ENCODE measurements at places on chromosomes 2 and 18.

DNA sequence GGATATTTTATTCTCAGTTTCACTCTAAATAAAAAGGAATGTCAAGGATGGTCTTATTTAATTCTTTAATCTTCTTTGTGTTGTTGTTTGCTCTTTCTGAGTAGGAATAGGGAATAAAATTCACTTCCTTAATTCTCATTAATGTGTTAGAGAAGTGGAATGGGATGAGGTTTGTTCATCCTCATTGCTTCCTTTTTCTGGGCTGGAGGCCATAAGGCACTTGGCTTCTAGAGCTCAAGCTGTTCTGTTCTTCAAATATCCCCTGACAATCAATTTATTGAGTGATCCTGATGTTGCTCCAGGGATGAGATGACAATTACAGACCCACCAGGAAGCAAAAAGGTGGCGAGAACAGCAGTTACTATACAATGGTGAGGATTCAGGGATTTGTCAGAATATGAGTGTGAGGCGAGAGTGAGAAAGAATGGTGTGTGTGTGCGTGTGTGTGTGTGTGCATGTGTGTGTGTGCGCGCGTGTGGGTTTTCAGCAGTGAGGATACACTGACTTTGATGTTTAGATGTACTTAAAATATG is 557.6 kb upstream of the FANCL start:
- no peak for DNase-seq

- DNase-seq = no peak
These were observed 75.3 kb upstream of the DLX2 start for GRCh38 chr2:172177996-172178395.

- DNase-seq = no peak
These were observed 23.6 kb upstream of the SEMA4C start for GRCh38 chr2:96893289-96894150.

- no peak for DNase-seq
These were observed 149.2 kb upstream of the COPS8 start for GRCh38 chr2:236936446-236936940.

DNA sequence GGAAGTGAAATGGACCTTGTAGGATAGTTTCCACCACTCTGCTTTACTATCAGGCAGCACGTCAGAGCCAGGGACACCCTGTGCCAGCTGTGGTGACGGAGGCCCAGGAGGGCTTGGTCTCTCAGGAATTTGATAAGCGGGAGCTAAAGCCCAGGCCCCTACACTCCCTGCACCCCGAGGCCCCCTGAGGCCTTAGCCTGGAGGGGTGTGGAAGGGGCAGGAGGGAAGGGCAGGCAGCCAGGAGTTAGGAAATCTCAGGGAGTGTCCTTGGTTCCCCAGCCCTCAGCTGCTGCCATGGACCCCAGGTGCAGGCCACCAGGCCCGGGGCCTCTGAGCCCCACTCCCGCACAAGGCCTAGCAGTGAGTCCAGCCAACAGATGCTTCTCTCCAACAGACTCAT is 38.2 kb downstream of the PDIA6 start:
- no peak for DNase-seq

DNA sequence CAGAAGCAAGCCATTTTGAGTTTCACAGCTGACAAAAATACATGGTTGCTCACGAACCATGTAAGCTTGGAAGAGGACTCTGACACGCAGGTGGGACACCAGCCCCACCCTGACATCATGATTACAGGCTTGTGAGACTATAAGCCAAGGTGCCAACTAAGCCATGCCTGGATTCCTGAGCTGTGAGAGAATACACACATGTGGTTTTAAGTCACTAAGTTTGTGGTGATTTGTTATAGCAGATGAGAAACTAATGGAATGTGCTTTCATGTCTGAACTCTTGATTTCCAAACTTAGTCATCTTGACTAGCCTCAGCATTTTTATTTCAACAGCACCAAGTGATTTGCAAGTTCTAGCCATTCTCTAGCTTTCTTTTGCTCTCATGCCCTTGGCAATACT is 676.1 kb upstream of the CELF4 start:
- DNase-seq = no peak

- no peak for DNase-seq
These were observed 489.0 kb upstream of the NRP2 start for GRCh38 chr2:205193125-205193835.

DNA sequence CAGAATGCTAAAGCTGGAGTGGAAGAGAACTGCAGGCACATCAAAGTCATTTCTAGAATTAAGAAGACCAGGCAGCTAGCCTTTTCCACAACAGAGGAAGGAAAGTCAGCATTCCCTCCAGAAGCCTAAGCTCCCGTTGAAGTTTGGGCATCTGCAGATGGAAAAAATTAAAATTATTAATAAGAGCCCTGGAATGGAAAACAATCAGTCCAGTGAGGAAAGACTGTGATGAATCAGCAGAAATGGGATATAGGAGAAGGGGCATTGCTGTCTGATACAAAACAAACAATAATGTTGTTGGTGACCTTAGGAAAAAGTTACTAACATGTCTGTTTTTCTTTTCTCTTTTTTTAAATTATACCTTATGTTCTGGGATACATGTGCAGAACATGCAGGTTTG is 450.7 kb upstream of the SLC14A2 start:
- no peak for DNase-seq

DNA sequence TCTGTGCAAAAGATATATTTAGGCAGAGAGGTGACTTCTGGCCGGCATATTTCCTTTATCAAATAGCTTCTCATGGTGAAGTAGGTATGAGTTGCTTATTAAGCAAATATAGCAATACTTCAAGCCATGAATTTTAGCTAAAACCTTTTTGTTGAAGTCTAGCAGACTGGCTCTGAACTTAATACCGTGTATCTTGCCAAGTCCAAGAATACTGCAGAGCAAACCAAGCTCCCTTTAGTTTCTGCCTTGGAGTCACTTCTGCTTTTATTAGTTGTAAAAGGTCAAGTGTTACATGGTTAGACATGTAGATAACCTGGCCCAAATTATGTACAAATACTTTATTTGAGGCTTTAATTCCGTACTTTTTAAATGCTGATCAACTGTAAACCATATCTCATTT is 627.6 kb upstream of the PKDCC start:
- peak; percentile 4 for DNase-seq

DNA sequence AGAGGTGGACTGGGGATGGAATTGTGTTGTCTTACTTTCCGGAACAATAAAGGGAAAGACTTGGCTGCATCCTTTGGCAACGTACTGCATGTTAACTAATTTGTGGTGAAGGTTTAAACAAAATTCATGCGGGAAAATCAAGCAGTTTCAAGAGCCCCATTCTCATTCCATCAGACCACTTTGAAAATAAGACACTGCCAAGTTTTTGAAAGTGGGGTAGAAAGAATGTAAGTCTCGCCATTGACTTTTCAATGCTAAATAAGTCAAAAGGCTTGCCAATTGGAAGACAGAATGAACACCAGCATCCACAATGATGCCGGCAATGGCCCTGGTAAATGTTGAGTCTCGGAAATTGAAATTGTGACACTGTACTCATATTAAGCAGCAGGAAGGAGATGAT is 322.0 kb downstream of the RND3 start:
- no peak for DNase-seq

- no peak for DNase-seq
These were observed 17.9 kb upstream of the ANKRD44 start for GRCh38 chr2:197328461-197328860.

DNA sequence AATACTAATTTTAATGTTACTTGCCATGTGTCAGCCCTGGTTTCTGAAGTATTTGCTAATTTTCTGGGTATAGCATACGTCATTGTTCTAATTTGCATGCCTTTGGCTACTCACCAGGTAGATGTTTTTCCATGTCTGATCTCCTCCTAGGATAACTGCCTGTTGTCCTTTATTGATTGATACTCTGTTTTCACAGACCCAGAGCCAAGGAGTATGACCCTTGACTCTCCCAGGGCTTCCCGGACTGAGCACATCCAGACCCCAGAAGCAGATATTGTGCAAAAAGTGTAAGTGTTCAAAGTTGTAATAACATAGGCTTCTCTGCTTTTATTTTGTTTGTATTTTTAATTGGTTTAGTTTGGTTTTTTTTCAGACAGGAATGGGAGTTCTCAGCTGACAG is 53.8 kb downstream of the SUMO1 start:
- DNase-seq = no peak

DNA sequence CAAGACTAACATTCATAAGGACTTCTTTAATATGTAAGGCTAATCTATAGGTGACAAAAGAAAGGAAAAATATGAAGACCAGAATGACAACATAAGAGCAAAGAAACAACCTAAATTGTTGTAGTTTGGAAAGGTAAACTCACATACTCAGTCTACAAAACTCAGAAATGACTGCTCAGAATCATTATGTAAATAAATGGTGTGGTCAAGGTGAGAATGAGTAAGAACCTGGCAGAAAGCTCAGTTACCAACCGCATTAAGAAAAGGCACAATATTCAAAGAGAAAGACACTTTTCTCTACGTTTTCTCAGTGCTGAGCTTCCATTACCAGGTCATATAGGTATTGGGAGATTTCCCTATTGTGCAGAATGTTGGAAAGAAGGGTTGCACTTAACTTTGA is 15.8 kb downstream of the ATF2 start:
- no peak for DNase-seq

Measured in Kasumi-1 (cell line).